NCI-H2171 (cell line): ENCODE measurements at places on chromosomes 12 and 14.

DNA sequence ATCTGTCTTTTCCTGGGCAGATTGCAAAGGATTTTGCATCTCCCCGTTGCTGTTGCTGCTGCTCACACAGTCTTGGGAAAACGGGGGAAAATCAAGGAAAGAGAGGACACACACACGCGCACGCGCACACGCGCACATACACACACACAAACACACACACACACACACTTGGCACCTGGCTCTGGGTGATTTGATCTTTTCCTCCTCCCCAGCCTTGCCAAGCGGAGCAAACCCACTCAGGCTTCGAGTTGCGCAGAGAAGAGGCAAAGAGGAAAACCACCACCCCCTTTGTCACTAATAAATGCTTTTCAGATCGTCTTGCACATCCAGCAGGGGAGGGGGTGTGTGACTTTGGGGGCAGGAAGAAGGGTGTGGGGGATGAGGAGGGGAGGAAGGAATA lies 965 bp upstream of the NOS1 start:
- DNase-seq: no peak

- DNase-seq: no peak
These were observed 2.2 kb upstream of the TSFM start for GRCh38 chr12:57780284-57780897.

GRCh38 chr14:63174760-63175191 lies 29.5 kb upstream of the RHOJ start:
- DNase-seq: peak; percentile 11

DNA sequence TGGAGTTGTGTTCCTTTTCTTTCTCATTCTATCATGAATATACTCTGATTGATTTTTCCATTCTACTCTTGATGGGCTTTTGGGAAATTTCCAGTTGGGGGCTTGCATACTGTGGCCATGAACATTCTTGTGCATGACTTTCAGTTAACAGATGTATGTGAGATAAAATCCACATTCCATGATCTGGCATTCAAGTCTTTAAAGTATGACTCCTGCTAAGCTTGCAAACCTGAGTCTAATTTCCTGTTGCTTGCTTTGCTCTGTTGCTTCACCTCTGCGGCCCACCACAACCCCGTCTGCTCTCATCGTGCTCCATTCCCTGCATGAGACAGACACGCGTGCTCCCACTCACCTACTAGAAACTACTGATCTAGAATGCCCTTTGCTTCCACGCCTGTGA lies 24.3 kb upstream of the NPAS3 start:
- DNase-seq: no peak

- no peak for DNase-seq
These were observed 82.8 kb upstream of the FBXO21 start for GRCh38 chr12:117273091-117273490.

DNA sequence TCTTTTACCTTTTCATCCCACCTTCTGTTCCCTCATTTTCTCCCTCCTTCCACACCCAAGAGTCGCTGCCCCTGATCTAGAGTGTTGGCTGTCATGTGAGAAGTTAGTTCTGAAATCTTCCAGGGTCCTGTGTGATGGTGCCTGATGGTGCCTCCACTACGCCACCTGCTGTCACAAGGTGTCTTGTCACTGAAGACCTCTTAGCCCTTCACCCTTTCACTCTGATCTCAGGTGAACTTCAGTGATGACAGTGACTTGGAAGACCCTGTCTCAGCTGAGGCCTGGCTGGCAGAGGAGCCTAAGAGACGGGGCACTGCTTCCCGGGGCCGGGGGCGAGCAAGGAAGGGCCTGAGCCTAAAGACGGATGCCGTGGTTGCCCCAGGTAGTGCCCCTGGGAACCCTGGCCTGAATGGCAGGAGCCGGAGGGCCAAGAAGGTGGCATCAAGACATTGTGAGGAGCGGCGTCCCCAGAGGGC lies 7.6 kb upstream of the PFDN5 start:
- peak; percentile 35 for DNase-seq

DNA sequence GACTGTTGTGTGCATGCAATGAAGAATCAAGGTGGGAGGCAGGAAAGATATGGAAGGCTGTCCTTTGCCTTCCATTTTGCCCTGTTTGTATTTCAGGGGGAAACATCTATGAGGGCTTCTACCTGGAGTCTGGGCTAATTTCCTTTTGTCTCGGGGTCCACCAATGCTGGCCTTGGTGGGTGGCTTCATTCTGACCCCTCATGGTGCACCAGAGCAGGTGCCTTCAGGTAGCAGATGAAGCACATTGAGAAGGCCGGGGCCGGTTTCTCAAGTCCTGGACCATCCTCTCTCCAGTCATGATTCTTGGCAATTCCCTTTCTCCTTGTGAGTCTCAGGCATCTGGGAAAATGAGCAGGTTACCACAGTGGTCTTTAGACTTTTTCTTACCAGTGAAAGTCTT lies 47.2 kb downstream of the RPH3A start:
- no peak for DNase-seq

- peak; percentile 58 for DNase-seq
These were observed 137.7 kb downstream of the SPTSSA start for GRCh38 chr14:34324363-34324795.

DNA sequence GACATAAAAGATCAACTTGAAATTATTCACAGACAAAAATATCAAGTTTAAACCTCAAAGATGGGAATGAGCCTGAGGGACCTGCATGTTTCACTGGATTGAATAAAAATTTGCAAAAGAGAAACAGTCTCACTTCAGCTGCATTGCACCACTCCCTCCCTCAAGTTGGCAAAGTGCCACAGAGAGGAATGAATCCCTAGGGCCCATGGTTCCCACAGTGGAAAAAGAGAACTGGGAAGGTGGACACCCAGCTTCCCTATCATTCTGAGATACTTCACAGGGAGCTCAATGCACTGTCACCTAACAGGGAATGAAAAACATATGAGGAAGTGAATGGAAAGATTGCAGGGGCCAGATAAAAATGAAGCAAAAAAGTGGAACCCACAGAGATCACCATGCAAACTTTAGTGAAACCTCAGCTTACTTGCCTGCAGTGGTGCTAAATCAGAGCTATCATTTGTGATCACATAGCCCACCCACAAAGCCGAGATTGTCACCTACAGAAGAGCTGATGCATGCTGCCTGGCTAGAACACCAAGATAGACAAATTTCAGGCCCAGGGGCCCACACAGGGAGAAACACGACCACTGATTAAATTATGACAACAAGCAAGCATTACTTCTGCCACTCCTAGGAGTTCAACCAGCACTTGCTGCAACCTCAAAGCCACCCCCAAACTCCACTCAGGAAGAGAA lies 911.3 kb downstream of the LRFN5 start:
- no peak for DNase-seq

DNA sequence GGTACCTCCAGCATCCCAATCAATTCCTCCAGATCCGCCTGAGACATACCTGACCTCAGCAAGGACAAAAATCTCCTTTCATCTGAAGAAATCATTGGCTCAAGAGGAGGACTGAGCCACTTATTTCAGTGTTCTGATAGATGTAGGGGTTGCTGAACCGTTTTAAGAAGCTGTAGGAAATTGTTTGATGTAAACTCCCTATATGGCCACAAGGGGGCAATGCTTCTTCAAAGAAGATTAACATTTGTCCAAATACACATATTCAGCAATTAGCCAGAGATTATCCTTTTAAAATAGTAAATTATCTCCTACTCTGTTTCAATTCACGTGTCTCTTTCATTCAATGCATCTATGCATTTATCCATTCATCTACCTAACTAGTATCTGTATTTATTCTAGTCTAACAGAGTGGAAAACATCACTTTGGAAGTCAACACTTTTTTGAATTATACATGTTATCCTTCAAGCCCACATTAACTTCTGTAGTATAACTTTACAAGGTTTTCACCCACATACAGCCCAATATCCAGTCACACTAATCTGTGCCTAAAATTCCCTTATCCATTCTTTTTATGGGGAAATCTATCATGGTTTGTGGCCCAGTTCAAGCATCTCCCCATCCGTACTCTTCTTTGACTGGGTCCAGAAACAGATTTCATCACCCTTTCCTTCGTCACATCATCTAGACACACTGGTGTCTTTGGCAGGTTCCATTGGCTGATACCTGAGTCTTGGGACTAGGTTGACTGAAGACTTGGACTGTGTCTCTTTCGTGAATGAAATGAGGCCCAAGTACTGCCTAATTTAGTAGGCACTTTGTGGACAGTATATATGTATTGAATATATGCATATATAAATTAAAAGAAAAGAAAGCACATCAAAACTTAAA lies 411.0 kb upstream of the OR4E1 start:
- DNase-seq: peak; percentile 82

DNA sequence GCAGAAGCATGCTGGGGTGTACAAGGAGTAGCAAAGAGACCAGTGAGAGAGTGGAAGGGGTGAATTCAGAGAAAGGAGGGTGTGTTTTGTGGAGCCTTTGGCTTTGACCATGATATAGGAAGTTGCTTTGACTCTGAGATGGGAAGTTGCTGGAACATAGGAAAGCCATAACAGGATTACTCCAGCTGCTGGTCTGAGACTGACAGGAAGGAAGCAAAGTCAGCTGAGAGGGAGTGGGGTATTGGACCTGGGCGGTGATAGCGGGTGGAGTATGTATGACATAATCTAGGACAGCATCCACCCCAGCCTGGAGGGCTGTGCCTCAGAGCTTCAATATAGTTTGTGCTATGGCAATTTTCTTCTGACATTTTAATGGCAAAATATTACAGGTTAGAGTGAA lies 324.4 kb downstream of the PDZRN4 start:
- no peak for DNase-seq

DNA sequence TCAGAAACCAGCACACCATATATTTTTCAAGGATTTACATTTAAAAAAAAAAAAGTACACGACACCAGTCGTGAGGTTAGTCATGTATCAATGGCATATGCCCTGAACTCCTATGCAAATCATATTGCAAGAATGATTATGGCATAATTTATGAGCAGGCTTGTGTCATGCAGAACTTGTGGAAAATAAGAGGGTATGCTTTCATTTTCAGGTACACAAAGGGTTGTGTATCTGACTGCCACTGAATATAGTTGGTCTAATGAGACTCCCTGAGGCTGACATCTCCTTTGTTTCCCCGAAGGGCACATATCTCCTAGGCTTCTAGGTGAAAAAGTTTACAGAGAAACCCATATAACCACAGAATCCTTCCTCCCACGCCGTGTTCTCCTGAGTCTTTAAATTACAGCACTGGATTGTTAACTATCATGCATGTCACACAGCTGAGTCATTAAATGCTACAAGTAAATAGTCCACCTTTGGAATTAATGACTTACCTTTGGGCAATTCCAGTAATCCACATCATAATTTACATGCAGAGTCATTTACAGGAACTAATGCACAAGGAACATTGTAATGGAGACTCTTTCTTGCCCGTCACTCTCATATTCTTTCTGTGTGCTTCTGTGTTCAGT lies 356.7 kb upstream of the DIO2 start:
- no peak for DNase-seq

- DNase-seq: no peak
These were observed 1.1 kb downstream of the ETV6 start for GRCh38 chr12:11650286-11651281.

DNA sequence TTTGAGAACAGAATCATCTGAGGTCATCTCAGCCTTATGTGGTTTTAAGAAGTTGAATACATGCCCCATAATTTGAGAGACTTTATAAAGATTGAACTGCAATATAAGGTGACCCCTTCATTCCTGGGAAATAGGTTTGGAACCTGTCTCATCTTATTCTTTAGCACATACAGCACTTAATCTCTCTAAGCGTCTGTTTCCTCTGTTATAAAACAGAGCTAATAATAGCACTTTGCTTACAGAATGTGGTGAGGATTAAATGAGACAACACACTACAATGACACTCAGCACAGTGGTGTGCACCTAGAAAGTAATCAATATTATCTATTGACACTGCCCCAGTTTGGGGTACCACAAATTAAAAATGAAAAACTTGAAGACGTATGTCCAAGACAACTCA lies 102.1 kb downstream of the DUSP6 start:
- DNase-seq: no peak

DNA sequence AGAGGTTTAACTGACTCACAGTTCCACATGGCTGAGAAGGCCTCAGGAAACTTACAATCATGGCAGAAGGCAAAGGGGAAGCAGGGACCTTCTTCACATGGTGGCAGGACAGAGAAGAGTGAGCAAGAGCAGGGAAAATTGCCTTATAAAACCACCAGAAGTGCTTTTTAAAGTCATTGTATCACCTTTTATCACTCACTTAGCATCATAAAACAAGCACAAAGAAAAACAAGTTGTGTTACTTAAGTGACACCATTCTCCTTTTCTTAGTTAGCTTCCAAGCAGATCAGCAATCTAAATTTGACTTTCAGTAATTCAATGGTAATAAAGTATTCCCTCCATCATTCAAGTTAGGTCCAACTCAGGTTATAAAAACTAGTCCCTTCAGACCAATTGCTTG lies 28.5 kb downstream of the OSBPL8 start:
- no peak for DNase-seq

DNA sequence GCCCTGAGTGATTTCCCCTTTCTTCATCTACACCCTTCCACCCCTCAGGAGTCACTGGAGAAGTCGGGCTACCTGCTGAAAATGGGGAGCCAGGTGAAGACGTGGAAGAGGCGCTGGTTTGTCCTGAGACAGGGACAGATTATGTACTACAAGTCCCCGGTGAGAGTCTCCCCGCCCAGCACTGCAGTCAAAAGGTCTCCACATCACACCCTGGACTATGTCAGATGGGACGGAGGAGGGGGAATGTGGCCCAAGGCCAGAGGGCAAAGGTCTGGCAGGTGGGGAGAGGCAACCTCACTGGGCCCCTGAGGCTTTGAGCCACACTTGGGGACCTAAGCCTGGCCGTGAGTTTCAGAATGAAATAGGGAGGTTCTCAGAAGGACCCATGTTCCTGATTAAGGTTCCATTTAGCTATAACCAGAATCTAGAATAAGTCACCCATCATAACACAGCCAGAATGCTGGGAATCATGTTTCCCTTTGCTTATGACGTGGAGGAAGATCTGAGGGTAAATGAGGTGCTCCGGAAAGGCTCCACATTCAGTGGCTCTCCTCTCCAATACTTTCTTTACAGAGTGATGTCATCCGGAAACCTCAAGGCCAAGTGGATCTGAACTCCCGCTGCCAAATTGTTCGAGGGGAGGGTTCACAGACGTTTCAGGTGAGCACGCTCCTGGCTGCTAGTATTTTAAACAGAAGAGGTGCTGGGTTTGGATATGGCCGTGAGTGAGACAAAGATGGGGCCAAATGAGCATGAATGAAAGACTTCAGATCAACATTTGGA lies 26.6 kb downstream of the PIGH start:
- DNase-seq: no peak

GRCh38 chr14:86790408-86791364 lies 1202.3 kb downstream of the GALC start:
- DNase-seq: no peak

- no peak for DNase-seq
These were observed 347.3 kb downstream of the GLT1D1 start for GRCh38 chr12:129200576-129200975.

DNA sequence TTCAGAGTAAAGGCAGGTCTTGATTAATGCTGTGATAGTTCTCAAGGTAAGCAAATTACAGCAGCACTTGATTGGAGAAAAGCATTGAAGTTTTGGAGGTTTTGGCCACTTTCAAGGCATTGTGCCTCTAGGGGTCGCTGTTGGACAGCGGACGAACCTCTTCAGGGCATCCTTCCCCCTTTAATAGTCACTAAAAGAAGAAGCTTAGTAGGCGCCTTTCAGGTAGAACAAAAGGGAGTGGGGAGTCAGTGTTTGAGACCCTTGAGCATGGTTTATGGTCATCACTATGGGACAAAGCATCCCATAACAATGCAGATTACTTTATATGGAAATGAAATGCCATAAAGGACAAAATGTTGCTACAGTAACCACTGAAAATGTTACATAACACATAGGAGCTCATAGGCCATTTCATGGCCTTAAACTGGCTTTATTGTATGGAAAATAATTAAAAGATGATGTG lies 199.5 kb upstream of the DCN start:
- DNase-seq: peak; percentile 57

- no peak for DNase-seq
These were observed 34.3 kb upstream of the LTA4H start for GRCh38 chr12:96069511-96070231.
